ENCODE measurements at places on chromosomes 16 and 17.

DNA sequence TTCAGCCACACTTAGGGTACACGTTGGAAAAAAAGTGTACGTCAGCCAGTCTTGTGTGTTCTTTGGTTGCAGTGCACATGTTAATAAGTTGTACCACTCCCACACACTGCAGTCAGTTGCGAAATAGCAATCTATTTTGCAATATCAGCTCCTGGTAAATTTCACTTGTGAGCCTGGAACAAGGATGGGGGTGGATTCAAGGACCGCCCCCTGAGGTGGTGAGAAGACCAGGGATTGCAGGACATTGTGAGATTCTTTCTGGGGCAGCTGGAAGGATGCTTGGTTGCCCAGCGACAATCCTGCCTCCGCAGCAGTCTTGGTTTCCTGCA lies 78.6 kb upstream of the ZFHX3 start:
- DNase-seq: peak; percentile 42

DNA sequence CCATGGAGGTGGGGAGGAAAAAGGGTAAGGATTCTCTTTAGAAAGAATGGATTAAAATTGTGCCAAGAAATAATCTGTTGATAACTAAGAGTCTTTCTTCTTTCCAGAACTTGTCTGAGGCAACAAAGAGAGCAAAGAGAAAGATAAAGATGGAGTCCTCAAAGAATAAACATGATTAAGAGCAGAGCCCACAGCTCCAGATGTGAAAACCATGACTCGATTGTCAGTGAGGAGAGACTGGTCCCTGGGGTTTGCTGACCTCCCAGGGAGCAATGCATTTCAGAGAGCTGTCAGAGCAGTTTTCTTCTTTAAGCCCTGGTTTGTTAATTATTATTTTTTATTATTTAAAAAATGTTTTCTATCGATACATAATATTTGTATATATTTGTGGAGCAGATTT lies 74.6 kb downstream of the TMEM100 start:
- no peak for DNase-seq

DNA sequence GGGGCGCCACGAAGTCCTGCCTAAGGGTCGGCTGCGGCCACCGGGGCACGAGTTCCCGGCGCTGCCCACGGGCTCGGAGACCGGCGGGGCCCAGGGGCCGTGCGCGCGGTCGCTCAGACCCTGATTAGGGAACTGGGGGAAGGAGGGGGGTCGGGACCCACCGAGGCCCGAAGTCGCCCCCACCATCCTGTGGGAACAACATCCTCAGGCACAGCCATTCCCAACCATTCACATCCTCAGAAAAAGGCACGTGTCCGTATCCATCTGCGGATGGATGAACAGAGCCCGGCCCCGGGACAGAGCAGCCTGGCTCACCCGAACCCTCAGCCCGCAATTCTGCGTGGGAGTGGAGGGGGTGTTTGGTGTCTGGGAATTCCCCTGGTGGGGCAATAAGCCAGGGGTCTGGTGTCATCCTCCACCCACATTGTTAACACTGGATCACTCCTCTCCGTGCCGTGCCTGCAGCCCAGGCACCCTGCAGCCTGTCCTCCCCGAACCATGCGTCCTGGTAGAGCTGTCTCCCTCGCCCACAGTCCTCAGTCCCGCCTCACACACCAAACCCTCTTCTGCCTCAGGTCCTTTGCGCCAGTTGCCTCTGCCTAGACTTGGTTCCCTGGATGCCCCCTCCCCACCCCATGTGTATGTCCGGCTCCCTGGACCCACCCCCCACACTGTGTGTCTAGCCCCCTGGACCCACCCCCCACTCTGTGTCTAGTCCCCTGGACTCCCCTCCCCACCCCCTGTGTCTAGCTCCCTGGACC lies 789 bp upstream of the CCDC57 start:
- DNase-seq: peak; percentile 48

DNA sequence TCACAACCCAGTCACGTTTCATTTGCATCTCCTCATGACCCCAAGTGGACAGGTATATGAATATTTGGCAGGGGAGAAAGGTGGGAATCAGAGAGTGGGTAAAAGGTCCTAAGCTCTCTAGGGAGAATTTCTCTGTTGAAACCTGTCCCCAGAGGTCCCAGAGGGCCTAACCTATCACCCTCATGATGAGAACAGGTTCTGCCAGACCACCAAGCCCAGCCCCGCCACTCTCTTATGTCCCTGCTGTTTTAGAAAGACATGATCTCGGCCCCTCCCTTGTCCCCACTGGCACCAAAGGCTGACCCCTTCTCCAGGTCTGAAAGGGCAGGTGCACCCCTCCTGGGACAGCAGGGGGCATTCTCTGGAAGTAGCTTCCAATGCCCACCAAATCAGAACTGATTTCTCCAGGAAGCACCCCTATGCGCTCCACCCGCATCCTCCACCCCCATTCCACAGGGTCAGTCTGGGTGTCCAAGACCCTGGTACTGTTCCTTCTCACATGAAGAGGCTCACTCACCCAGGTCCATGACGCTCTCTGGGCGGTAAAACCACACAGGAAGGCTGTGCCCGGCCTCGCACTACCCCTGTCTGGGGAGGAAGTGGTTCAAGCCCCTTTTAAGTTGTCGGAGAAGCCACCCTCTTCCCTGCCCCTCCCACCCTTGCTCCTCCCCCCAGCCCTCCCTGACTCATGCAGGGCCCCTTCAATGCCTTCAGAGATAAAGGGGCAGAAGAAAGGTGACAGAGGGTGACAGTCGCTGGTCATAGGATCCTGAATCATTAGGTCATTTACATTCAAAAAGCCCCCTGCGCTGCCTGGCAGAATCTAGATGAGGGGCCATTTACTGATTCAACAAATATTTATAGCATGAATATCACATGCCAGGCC lies at the start of gene CCR7:
TSS of gene CCR7 (minus strand) at position 590 of the 886 bp plus-strand sequence. CDS start at position 527, 63 bp downstream.
- no peak for DNase-seq

- no peak for DNase-seq
Measured at GRCh38 chr17:79797492-79798298, 818 bp upstream of the CBX8 start.

- no peak for DNase-seq
Measured at GRCh38 chr17:29168079-29168758, 12.0 kb downstream of the MYO18A start.
